ENCODE measurements at places on chromosomes 4 and X.

GRCh38 chrX:119399772-119400101 is 601 bp downstream of the SLC25A43 start:
- no peak for DNase-seq

DNA sequence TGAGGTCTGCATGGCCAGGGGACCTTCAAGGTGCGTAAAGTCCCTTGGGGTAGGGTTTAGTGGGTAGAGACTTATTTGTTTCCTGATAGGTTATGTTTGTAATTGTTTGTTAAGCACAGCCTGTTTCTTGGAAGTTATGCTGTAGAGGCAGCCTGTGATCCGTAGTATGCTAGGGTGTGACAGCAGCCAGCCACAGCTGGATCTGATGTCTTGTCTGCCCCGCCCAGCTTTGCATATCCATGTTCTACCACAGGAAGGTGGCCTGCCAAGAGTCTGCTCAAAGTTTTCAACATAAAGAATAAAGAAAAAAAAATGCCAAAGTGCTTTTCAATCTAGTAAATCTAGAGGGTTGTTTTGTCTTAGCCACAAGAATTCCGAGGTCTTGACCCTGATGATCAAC is 19.1 kb upstream of the PRRG3 start:
- DNase-seq = no peak

DNA sequence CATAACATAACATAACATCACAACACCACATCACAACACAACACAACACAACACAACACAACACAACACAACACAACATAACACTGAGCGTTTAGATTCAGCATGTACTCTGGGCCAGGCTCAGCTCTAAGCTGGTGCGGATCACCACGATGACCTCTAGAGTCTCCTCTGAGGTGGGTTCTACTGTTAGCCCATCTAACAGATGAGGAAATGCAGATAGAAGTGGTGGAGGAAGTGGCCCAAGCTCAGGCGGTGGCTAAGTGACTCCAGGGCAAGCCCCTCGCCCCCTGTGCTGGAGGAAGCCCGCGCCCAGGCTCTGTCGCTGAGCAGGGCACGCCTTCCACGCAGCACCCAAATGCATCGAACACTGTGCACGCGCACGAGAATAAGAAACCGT is 45.3 kb upstream of the CDKN2AIP start:
- DNase-seq = no peak

GRCh38 chr4:76556452-76556851 is 121.4 kb downstream of the SHROOM3 start:
- DNase-seq = no peak

GRCh38 chr4:19425146-19425545 is 826.6 kb upstream of the SLIT2 start:
- DNase-seq = no peak

DNA sequence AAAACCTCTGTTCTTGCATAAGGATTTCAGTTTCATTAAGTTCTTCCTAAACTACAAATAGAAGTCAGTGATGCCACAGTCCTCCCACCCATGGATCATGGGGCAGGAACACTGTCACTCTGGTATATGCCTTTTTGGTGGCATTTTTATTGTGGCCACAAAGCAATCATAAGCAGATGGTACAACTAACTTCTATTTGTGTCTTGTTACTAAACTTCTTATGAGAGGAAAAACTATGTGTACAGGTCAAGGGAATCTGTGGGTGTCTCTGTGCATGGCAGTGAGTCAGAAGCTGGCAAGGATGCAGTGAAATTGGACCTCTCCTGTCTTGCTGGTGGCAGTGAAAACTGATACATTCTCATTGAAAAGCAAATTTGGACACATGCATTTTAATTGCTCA is 245.0 kb upstream of the GPC4 start:
- DNase-seq = no peak

- no peak for DNase-seq
These were observed 262.0 kb downstream of the PPP1R2C start for GRCh38 chrX:42515939-42516338.

DNA sequence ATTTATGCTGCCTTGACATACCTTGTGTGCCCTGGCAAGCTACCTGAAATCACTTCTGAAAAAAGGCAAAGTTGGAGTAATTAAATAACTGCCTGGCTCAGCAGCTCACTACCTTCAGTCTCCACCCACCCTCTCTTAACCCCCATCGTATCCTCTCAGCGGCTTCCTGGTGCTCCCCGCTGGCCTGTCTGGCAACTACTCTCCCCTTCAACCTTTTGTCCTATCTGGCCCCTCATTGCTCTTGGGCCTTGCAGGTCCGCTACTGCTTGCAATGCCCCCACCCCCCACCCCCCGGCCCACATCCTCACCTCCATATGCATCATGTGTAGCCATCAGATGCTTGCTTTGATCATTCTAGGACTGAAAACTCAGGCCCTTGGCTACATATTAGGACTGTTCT is 34.5 kb downstream of the PRPS1 start:
- DNase-seq = no peak

DNA sequence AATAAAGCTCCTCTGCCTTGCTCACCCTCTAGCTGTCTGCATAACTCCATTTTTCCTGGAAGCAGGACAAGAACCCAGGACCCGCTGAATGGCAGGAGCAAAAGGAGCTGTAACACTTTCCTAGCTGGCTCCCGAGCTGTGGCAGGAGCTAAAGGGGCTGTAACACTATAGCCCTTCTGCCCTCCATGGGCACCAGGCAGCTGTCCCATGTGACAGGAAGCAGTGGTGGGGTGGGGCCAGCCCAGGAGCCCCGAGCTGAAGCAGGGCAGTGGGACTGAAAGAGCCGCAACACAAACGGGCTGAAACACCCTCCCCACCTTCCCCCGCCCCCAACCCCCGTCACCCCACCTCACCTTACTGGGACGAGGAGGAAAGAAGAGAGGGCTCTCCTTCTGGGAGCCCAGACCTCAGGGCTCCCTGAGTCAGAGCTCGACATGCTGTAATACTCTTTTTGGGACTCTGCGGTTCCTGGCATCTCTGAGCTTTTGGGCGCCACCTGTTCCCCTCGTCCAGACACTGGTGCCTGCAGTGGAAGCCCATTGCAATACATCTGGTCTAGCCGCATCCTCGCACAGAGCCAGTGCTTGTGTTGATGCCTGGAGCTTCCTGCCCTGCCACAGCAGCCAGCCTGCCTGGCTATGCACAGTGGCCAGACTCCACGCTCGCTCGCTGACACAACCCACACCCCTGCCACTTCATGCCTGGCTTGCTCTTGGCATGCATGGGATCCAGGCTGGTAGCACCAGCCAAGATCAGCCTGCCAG is 39.4 kb downstream of the PPM1K start:
- DNase-seq = no peak

DNA sequence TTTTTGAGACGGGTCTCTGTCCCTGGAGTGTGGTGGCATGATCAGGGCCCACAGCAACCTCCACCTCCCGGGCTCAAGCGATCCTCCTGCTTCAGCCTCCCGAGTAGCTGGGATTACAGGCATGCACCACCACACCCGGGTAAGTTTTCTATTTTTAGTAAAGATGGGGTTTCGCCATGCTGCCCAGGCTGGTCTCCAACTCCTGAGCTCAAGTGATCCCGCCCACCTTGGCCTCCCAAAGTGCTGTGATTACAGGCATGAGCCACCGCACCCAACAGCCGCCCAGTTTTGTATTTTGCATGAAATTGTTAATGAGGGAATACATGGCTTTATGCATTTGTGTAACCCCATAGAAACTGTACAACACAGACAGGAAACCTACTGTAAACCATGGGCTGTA is 2.8 kb upstream of the ARHGAP4 start:
- DNase-seq = no peak

- DNase-seq = no peak
These were observed 1101.4 kb downstream of the ADGRL3 start for GRCh38 chr4:62301500-62301899.

- no peak for DNase-seq
These were observed 176.0 kb upstream of the NWD2 start for GRCh38 chr4:37068580-37068979.

DNA sequence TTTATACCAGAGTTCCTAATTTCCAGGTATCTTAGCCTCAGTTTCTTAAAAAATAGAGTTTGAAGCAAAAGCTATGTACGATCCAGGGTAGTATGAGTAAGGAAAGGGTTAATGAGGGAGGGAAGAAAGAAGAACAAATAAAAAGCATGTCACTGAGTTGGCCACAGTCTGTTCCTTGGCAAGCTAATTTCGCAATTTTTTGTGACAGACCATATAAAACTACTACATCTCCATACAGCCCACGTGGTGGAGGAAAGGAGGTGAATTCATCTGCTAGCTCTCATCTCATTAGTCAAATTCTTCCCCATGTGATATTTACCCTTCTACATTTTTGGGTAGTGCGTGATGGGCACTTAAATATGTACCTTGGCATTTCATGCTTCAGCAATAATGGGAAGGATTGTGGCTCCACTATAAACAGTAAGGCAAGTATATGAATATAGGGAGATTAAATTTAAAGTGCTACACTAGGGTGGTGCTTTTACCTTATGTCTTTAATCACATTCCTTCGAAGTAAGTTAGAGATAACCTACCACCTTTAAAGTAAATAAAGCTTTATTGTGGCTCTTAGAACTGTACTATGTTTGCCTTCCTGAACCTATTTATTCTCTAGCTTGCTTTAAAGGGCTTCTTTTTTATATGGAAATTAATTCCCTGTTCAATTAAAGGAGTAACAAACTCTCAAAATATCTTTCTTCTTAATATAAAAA is 102.1 kb upstream of the VAMP7 start:
- DNase-seq = no peak

DNA sequence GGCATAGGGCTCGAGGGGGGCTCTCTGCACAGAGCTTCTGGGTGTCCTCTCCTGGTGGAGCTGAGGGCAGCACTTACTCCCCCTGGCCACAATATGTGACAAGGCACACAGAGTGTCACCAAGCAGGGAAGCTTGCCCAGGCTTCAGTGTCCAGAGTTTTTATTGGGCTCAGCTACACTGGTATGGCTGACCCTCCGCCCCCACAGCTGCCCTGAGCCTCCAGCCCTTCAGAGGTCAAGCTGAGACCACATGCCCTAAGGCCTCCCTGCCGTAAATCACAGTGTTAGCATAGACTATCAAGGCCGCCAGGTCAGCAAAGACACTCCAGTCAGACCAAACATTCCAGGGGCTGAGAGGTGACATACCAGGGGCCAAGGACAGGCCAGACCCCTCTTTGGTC is 59.0 kb downstream of the EVC start:
- DNase-seq = peak; percentile 2

DNA sequence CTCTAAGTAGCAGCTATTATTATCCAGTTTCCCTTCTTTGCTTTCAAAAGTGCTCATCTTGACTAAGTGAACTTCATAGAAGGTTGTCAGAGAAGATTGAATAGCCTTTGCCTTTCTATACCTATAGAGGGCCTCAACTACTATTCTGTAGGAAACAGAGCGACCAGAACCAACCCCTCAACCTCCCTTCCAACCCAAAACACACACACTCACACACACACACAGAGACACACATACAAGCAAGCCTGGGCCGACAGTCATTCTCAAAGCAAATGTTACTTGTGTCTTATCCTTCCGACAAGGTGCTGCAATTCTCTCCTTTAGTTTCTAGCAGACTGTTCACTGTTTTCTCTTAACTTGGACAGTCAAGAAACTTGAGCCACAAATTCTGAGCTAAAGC is 201.6 kb downstream of the DCTD start:
- no peak for DNase-seq

DNA sequence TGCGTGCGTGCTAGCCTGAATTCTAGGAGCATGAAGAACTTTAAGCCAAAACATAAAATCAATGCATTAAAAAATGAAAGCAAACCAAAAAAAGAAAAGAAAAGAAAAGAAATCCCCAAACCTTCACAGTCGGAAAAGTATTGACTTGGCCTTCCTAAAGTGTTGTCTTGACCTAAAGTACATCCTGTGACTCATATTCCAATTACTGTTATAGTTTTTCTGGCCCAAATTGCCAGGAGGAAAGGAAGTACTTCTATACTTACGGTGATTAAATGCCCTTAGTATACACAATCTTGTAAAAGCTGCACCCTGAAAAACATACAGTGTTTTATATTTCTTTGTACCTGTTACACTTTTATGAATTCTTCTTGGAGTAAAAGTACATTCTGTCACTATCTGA is 512.8 kb downstream of the ANKRD50 start:
- DNase-seq = no peak

- no peak for DNase-seq
These were observed 322.1 kb downstream of the TLL1 start for GRCh38 chr4:166195101-166195500.

- no peak for DNase-seq
These were observed 91.6 kb downstream of the ARAP2 start for GRCh38 chr4:36152735-36153134.

DNA sequence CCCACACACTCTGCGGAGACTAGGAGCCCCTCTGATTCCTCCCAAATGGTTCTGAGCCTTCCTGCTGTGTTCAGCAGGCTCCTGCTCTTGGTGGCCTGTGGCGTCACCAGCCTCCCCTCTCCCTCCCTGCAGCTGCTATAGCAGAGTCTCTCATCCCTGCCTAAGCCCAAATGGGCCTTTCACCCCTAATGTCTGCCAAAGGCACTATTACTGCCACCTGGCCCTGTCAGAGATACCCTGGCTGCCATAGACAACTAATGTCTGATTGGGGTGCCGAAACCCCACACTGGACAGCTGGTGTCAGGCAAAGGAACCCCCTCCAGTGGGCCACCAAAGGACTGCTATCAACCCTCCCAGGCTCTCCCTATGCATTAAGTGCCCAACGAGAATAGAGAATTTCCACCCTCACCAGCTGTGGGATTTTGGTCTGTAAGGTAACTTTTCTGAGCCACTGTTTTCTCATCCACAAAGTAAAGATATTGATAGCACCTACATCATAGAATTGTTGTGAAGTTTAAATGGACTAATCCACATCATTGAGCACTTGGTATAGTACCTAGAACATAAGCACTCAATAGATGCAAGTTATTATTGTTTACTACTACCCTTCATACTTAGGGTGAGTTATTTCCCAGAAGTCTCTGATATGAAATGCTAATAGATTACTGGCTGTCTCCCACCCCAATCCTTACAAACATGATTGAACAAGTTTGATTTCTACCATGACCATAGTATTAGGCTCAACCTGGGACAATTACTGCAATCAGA is 421.3 kb downstream of the MID1IP1 start:
- DNase-seq = no peak

DNA sequence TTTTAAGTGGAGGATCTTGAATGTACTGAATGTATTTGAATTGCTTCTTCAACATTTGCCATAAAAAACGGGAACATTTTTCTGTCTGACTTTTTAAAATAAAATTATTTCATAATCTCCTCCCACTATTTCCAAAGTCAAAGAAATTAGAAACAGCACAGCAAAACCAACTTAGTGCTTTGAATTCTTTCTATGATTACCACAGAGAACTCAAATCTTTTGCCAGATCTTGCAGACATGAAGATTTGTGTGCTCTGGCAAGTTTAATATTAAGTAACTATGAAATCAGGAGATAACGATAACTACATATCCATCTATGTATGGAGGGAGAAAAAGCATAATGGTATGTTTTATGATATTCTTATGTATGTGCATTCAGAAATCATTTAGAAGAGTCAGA is 982.2 kb downstream of the PCDH7 start:
- no peak for DNase-seq

- no peak for DNase-seq
These were observed 10.2 kb downstream of the SOD3 start for GRCh38 chr4:24805566-24805965.
